ENCODE measurements at places on chromosomes 7 and 10.

DNA sequence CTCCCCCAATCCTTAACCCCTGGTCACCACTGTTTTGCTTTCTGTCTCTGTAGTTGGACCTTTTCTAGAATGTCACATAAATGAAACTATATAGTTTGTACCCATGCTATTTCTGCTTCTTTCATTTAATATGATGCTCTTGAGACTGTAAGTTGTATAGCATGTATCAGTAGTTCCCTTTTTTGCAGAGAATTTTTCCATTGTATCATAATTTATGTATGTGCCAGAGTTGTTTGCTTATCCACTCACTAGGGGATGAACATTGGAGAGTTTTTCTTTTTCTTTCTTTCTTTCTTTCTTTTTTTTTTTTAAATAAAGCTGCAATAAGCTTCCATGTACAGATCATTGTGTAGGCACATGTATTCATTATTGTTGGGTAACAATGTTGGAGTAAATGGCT is 544.8 kb downstream of the CNTNAP2 start:
- no peak for DNase-seq

DNA sequence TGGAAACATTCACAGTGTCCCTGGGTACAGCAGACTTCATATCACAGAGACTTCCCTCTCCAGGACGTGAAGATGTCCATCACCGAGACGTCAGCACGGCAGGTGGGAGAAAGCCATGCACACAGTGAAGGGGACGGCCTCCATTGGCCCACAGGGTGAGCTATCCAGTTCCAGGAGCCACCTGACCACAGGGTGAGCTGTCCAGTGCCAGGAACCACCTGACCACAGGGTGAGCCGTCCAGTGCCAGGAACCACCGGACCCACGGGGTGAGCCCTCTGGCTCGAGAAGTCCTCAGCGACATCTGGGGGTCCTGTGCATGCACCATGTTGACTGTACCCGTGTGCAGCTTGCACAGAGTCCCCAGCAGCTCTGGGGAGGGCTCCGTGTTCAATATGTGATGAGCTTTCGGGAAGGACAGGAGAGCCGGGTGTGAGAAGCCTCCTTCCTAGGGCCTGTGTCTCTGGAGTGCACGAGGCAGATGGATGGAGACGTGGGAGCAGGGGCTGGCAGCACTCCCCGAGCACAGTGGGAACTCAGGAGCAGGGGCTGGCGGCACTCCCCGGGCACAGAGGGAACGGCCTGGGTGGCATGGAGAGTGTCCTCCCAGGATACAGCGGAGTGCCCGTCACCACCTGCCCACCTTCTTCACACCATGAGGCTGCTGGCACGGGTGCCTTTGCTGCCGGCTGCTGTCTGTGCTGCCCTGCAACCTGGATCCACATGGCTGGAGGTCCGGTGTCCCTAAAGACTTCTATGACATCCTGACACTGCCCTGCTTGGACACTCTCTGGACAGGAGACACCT is 616.2 kb downstream of the DNAJB6 start:
- DNase-seq: no peak

DNA sequence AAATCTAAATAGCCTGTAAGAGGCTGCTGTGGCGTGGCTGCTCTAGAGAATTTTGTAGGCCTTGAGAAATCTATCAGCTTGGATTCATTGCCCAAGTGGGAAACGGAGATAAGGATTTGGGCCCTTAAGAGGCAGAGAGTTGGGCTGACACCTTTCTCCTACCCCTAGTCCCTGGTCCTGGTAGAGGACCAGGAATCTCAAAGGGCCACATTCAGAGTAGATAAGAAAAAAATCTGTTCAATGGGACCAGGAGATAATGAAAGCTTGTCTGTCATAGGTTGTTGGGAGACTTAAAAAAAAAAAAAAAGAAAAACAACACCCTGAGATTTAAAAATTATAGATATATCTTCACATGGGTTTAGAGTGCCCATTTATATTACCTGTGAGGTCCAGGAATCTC is 17.8 kb downstream of the TMEM209 start:
- no peak for DNase-seq

- no peak for DNase-seq
Measured at GRCh38 chr10:132503581-132504421, 33.8 kb upstream of the INPP5A start.

DNA sequence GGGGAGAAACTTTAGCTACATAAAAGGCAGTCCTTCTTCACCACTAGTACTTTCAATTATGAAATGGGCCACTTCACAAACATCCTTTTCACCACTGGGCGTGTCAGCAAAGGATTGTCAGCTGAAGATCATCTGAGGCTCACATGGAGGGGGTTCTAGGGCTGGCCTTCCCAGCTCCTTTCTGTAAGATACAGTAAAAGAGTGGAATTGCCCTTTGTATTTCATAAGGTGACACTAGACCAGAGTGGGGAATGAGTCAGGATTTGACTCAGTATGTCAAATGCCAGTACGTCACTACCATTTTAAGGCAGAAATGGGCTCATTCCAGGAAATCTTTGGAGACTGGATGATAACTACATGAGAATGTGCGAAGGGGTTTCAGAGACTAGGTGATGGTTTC is 21.2 kb upstream of the BLOC1S2 start:
- DNase-seq: peak; percentile 29

DNA sequence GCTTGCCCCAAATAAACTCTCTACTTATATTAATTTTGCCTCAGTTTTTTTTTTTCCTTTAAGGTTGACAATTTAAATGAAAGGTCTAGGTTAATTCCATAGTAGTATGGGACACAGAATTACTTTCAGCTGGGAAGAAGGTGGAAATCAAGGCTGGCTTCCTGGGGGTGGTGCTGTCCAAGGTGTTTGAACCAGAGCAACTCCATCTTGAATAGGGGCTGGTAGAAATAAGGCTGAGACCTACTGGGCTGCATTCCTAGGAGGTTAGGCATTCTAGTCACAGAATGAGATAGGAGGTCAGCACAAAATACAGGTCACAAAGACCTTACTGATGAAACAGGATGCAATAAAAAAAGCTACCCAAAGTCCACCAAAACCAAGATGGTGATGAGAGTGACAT is 1190.8 kb upstream of the AUTS2 start:
- DNase-seq: no peak

GRCh38 chr7:158439035-158439434 is 148.6 kb downstream of the PTPRN2 start:
- no peak for DNase-seq

GRCh38 chr10:132375795-132376297 is 21.2 kb upstream of the PWWP2B start:
- DNase-seq: no peak

DNA sequence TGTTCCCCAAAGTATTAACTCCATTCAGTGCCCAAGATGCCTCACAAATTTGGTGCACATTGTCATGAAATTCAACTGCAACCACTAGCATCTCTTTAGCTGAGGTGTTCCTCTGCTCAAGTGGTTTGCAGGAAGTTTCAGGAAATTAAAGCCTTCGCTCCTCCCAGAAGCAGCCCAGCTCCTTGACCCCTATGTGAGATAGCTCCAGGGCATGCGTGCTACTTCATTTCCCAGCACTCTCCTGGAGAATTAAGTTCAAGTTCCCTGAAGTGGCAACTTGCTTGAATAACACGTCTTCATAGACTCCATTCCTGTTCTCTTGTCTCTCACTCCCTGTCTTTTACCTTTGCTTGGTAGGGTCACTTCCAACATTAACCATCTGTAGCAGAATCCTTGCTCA is 750.3 kb downstream of the REEP3 start:
- no peak for DNase-seq

DNA sequence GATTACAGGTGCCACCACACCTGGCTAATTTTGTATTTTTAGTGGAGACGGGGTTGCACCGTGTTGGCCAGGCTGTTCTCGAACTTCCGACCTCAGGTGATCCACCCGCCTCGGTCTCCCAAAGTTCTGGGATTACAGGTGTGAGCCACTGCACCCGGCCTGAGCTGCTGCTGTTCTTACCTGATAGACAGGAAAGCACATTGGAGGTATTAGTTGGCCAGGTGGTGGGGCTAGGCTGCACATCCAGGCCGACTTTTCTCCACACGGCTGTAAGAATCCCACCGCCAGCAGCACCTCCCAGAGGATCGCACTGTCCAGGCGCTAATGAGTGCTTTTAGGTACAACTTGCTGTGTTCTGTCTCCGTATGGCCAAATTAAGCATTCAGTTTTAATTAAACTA is 112.6 kb downstream of the WDR37 start:
- DNase-seq: no peak

DNA sequence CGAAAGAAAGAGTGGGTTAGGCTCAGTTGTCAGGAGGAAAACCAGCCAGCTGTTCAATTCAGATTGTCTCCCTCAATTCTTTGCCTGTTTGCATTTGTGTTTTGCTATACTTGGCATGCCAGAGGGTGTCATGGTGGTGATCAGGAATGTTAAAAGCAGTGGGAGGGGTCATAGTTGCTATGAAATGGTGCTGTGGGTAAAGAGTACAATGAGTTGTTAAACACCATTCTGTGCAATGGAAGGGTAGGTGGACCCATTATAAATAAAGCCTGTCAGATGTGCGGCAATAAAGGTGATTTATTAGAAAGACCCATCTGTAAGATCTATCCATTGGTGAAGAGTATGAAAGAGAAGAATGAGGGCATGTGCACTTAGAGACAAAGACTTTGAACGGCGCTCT is 82.2 kb downstream of the MRPL32 start:
- DNase-seq: no peak

- DNase-seq: no peak
Measured at GRCh38 chr7:127021019-127021738, 231.6 kb downstream of the GRM8 start.

Data from RPMI7951 (cell line).